Endothelial cell of umbilical vein (primary cell): ENCODE measurements at places on chromosomes 13 and 19. TPM values are rescaled to one million over a fixed set of nuclear protein-coding genes. Genes with fewer than 3 reads are reported as not detected.
A peak's percentile ranks its signal among the peaks of the same experiment; 100 is the strongest.

DNA sequence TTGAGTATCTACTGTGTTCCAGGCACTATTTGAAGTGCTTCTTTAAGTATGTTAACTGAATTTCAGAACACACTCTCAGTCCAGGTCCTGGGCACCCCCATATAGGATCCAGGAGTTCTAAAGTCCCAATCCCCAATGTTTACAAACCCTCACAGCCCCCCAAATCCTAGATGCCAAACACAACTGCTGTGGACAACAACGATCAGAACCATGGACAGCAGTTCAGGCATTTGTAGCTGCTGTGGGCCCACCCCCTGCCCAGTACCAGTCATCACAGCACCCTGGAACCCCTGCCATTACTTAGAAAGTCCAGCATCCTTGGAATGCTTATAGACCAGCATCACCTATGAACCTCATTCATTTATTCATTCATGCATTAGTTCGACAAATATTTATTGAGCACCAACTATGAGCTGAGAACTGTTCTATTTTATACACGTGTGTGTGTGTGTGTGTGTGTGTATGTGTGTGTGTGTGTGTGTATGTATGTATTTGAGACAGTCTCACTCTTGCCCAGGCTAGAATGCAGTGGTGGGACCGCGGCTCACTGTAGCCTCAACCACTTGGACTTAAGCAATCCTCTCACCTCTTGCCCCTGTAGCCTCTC lies 19.3 kb upstream of the SDHAF1 start:
- DNase-seq: peak; percentile 13

- DNase-seq: peak; percentile 22
Measured at GRCh38 chr19:33905937-33906577, 109.4 kb downstream of the KCTD15 start.

DNA sequence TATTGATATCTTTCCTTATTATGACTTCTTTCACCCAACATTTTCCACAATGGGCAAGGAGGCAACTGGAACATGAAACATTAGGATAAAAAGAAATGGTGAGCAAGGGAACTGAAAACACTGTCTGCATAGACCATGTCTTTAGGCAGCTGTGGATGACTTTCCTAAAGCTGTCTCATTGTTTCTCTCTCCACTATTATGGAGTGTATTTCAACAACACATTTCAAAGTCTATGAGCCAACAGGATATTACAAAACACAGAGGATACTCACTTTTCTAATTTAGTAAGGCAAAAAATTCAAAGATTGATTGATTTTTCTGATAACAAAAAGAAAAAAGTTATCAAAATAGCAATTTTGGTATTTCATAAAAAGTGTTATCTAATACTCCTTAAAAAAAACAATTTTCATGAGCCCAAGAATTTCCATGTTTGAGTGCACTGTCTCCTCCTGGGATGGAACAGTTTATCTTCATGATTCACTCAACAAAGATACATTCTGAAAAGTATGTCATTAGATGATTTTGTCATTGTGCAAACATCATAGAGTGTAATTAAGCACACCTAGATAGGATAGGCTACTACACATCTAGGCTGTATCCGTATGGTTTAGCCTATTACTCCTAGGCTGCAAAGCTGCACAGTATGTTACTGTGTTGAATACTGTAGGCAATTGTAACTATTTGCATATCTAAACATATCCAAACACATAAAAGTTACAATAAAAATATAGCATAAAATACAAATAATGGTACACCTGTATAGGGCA lies 1568.4 kb downstream of the SLITRK5 start:
- DNase-seq: no peak

Gene FCAR
- not detected in 2 replicates for total RNA-seq
